ENCODE measurements at places on chromosomes 6 and 20.

DNA sequence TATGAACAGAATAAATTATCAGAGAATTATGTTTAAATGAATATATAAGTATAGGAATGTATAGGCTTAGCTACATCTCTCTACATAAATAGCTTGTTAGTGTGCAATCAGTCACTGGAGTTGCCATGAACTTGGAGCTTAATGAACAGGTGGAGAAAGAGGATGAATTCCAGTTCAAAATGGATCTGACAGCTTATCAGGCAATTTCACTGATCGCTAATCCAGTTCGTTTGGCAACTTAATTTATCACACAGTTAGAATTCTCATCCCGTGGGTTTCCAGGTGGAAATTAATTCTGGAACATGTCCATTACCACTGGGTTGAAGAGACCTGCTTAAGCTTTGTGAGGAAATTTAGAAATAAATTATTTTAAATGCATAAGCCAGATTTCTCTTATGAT is 118.1 kb downstream of the MACROD2 start:
- DNase-seq = no peak

DNA sequence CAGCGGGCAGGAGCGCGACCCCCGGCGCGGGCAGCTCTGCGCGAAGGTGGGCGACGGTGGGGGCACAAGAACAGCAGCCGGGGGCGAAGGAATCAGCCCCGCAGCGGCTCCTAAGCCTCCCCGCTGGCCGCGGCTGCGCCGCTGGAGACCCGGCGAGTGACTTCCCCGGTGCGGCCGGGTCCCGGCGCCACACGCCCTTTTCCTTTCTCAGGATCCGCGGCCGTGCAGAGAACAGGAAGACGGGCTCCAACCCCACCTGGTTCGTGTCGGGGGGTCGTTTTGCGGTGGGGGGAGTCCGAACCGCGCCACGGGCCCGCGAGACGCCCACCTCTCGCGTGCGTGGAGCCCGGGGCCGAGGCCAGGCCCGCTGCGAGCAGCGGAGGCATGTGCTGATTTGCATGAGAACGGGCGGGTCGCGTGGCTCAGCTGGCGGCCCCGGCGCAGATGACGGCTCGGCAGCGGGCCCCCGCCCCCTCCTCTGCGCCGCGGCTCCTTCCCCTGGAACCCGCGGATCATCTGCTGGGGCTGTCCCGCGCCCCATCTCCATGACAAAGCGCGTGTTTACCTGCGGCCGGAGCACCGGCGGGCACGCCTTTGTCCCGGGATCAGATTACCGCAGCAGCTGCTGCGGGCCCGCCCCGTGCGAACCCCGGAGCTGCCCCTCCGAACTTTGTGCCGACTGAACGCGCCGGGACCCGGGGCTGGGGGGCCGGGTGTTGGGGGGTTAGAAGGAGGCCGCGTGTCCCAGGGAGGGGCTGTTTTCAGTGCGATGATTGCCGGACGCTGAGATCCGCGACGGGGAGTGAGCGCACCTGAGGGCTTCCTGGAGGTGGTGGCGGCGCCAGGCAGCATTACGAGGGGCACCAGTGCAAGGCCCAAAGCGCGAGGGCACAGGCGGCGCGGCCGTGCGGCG is 4.9 kb upstream of the DLL1 start:
- DNase-seq = no peak

DNA sequence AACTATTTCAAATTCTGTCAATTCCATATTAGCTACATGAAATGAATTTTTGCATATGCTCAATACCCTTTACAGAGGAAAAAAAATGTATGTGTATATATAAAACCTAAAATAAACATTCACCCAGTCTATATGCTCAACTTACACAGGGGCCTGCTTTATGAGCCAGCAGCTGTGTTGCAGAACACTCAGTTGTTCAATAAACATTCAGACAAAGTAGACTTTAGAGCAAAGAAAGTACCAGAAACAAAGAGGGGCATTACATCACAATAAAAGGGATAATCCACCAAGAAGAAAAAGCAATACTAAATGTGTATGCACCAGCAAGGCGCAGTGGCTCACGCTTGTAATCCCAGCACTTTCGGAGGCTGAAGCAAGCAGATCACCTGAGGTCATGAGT is 9.5 kb downstream of the COQ3 start:
- no peak for DNase-seq

DNA sequence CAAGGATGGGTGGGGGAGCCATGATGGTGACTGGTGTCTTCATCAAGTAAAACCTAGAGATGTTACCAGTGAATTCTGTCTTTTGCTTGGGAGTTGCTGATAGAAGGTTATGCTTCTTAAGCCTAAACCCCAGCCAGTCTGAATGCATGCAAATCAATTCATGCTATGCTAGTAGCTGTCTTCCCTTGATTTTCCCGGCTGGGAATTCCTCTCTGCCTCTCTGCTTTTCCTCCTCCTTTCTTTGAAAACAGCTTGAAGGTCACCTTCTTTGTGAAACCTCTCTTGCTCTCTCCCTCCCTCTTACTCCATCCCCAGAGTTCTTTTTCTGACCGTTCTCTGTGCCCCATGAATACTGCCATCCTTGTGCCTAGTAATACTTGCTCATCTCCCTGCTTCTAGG is 58.9 kb downstream of the TMEM200A start:
- no peak for DNase-seq

DNA sequence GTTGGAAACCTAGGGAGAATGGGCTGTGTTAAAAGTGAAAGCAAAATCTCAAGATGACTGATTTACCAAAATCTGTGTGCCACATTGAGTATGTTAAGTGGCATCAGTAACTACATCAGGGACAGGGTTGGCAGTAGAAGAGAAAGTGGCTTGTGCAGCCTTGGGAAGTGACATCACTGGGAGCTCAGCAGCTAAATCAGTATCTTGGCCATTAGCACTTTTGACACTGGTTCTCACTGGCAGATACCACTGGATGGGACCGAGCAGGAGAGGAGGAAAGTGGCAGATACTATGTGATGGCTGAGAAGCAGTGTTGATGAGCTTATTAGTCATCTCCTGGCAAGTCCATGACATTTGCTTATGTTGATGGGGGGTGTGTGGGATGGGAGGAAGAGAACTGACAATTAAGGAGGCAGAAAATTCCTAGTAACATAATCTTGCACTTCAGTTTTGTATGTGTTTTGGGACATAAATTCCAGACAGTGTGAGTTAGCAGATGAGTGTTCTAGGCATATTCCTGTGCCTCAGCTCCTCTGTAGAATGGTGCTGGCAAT is 322.2 kb downstream of the SOX4 start:
- no peak for DNase-seq

DNA sequence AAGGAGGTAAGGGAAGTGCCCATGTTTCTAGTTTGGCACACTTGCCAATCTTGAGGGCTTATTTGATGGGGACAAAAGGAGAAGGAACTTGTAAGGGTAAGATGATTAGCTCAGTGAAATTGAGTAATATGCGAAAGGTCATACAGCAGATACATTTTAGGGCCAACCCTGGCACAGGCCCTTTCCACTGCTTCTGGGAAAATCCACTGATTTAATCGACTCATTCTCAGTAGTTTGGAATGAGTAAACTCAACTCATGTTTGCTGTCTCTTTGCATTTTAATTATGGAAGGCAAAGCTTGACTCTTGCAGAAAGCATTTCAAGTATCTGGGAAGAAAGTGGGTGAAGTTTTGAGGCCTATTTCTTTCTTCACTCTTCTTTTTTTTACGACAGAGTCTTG is 20.0 kb downstream of the PHF20 start:
- no peak for DNase-seq

DNA sequence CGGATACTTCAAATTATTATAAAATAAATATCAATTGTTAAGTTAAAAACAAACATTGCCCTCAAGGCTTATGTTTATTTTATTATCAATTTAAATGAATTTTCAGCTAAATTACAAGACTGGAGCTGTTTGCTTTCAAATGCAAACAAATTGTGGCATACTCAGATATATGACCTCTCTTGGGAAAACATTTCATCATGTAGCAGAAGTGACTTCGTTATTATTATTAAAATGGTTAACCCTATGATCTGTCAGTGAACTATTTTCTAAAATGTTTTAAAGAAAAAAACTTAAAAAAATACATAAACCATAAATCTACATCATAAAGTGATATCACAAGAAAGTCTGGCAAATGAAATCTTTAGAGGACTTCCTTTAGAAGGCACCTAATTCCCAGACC is 72.5 kb downstream of the MAN1A1 start:
- DNase-seq = no peak

DNA sequence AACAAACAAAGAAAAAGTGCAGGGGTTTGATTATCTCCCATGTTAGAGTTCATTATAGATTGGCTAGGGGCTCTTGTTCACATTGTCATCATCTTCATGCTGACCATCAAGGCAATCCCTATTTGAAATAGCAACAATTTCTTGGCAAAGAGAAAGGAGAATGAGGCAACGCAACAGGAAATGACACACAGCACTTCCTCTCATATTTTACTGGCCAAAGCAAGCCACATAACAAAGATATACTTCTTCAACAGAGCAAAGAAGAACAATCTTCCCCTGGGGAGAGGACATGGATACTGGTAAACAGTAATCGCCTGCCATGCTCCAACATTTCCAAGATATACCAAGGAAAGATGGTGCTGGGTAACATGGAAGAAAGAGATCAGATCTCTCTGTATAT is 29.8 kb downstream of the EPM2A start:
- no peak for DNase-seq

GRCh38 chr6:80404889-80405288 is 298.4 kb downstream of the BCKDHB start:
- DNase-seq = no peak

DNA sequence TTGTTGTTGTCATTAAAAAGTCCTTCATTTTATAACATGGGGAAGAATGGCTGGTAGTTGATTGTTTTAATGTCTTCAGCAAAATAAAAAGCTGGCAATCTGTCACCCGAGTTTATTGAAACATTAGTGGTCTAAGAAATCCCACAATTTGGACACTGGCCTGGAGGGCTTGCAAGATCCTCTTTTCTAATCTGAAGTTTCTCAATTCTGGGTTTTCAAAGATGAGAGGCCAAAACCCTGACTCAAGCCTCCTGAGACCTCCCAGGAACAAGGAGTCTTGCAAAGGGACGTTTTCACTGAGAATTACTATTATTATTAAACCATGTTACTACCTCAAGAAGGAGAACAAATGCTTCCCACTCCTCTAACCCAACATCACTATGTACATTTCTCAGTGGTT is 19.5 kb downstream of the MAP1LC3A start:
- DNase-seq = no peak

GRCh38 chr20:34180460-34181120 is 60.6 kb upstream of the ASIP start:
- no peak for DNase-seq

DNA sequence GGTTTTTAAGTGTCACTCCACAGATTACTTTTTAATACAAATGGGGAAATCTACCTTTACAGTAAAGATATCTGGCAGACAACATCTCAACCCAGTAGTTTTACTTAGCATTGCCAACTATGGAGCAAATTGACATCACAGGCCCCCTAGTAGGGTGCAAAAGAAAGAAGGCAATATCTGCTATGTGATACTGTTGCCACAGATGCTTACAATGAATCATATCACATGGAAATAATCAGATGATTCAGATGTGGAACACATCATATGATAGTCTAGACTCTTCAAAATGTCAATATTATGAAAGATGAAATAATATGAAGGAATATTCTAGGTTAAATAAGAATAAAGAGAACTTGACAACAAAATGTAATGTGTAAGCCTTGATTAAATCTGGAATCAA is 322.5 kb downstream of the BMP2 start:
- DNase-seq = no peak

DNA sequence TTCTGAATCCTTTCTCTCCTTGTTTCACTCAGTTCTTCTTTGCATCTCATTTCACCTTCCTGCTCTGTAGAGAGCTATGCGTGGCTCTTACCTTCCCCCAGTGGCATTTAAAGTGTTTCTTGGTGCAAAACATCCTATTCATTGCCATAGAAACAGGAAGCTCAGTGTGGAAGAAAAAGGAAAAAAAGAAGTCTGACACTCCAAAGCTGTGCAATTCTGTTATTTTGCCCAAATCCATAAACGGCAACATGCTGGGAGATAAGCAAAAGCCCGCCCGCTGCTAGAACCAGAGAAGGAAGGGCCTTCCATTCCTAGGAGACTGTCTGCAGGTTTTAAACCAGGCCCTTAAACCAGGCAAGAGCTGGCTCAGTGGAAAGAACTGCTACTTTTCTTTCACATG is 247.1 kb downstream of the HIVEP2 start:
- DNase-seq = no peak

DNA sequence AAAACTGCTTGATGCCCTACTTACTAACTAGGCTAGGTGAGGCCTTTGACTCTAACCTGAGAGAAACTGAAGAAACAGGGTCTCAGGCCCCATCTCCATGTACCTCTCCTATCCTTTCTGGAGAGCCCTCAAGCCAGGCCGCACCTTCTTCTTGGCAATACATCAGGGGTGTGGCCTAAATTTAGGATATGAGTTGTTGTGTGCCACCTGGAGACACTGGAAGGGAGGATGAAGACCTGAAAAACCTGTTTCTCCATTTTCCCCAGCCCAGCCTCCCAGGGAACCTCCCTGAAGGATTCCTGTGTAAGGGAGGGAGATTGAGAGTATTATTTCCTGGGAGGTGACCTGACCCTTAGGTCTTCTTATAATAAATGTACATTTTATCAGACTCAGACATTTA is 3.1 kb downstream of the LY6G6D start:
- no peak for DNase-seq

DNA sequence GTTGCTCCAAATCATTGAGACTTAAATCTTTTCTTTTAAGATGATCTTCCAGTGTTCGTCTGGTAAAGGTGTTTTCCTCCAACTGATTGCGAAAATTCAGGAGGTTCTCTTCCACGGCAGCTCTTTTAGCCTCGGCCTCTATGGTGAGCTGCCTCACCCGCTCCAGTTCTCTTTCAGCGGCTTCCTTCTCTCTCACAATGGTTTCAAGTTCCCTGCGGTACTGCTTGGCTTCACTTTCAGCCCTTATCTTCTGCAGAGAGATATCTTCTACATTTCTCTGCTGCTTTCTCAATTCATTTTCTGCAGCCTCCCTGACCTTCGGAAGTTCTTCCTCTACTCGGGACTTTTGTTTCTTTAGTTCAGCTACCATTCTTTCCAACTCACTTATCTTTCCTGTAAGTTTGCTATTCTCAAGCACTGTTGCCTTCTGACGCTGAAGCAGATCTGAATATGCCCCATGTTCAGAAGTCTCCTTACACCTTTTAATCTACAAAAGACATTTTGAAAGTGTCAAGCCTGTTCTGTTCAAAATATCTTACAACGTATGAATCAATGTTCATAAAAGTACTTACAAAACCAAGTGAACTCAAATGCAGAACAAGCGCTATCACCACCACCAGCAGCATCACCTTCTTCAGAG is 22.3 kb downstream of the DST start:
- no peak for DNase-seq

GRCh38 chr20:62786157-62786556 is 10.1 kb upstream of the MRGBP start:
- DNase-seq = no peak

- no peak for DNase-seq
Measured at GRCh38 chr20:57387463-57387862, 3.7 kb upstream of the RBM38 start.
